ENCODE measurements at places on chromosomes 12 and 14. TPM values are rescaled to one million over a fixed set of nuclear protein-coding genes. Genes with fewer than 3 reads are reported as not detected.

Gene LIMA1
- 27.6 TPM for total RNA-seq

Gene RTN1
- 1.4 TPM for total RNA-seq

Gene SRGAP1
- total RNA-seq = 14.1 TPM

Gene GPR84
- total RNA-seq = not detected

Gene OASL
- 0.40 TPM for total RNA-seq

Gene FLVCR2
- 1.9 TPM for total RNA-seq

Gene FGF6
- not detected for total RNA-seq

Gene LRIG3
- 52.7 TPM for total RNA-seq

Gene OR4E1
- total RNA-seq = not detected

Gene LALBA
- total RNA-seq = not detected

Gene HNF1A
- total RNA-seq = 0.27 TPM

Gene MYH6
- not detected for total RNA-seq

Gene KLRC3
- not detected for total RNA-seq

Gene WNT1
- not detected for total RNA-seq

Measured in gastroesophageal sphincter (tissue), 4 donors.